ENCODE measurements at places on chromosomes 7 and 10.
A peak's percentile ranks its signal among the peaks of the same experiment; 100 is the strongest.

DNA sequence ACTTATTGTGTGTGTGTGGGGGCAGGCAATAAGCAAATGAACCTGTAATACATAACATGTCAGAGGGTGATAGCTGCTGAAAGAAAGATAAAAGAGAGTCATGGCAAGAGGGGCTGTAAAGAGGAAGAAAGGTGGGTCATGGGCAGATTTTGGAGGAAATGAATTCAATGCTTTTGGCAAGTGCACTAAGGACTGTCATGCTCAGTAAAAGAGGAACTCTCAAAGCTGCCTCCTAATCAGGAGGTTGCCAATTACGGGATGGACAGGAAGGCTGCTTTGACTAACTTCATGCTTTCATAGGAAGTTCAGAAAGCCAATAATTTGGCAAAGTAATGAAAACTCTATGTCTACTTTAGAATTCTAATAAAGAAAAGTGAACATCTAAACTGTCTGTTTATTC, 401.2 kb downstream of the SH2D4B start:
- DNase-seq: no peak

DNA sequence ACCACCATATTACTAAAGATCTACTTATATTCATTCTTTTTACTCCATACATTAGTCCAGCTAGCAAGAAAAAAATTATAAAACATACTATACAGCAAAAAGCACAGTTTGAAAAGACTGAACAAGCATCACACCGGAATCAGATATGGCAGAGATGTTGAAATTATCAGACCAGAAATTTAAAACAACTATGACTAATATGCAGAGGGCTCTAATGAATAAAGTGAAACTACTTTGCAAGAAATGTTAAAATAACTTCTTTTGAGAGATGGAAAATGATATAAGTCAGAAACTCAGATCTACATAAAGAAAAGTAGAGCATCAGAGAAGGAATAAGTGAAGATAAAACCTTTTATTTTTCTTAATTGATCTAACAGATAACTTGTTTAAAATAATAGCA, 50.9 kb downstream of the SGCE start:
- no peak for DNase-seq

- DNase-seq: no peak
Measured at GRCh38 chr10:62723375-62723774, 81.1 kb upstream of the ADO start.

- no peak for DNase-seq
Measured at GRCh38 chr7:13148548-13148947, 461.1 kb downstream of the ARL4A start.

- no peak for DNase-seq
Measured at GRCh38 chr7:99219985-99220384, 12.1 kb upstream of the KPNA7 start.

GRCh38 chr10:127349737-127350136, 153.3 kb upstream of the INSYN2A start:
- DNase-seq: no peak

DNA sequence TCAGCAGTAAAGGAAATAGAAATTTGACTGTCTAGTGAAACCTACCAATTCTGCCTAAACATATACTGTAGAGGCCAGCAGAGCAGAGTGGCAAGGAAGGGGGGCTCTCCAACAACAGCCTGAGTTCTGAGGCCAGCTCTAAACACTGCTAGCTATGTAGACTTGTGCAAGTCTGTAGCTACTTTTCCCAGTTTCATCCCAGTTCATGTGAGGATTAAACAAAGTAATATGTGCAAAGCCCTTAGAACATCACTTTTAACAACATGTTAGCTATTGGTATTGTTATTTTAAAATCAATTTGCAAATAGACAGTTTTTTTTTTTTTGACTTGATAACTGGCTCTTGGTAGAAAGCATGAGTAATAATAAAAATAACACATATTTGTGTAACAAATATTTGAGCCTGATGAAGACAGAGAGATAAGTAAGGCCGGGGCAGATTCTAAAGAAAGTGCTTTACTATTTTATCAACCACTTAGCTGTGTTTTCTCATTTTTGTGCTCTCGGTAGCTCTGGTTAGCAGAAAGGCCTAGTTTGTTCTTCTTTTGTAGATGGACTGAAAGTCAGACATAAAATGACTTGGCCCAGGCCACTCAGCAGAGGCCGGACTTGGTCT, 9.3 kb downstream of the CHST12 start:
- DNase-seq: no peak

- DNase-seq: no peak
Measured at GRCh38 chr10:132169766-132170560, 16.8 kb upstream of the DPYSL4 start.

DNA sequence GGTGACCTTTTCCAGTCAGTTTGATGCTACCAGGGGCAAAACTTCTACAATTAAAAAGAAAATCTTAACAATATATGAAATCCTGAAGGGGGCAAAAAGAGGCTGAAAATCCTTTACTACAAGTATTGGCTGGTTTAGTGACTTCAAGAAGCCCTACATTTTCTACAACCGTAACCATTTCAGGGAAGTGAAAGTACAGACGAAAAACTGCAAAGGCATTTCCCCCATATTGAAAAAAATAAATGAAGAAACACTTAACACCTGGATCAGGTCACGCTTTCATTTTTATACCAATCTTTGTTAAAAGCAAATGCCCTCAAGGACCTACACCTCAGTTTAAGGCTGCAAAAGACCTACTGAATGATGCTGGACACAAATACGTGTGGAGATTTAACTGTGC, 38.6 kb downstream of the IL6 start:
- no peak for DNase-seq

DNA sequence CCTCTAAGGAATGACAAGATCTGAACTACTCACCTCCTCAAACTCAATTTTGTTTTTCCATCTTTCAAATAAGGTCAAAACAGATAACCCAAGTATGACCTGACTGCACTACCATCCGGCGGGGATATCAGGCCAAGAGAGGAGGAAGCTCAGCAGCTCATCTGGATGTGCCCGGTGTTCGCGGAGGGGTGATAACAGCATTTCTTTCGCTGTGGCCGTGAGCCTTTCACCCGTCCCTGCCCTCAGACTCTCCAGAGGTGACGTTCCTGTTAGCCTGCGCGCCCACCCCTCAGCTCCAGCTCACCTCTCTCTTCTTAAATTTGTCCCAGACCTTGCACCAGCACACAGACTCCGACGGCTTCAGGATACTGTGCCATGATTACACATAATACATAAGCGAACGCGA, 526 bp downstream of the ZNF248 start:
- peak; percentile 0 for DNase-seq

DNA sequence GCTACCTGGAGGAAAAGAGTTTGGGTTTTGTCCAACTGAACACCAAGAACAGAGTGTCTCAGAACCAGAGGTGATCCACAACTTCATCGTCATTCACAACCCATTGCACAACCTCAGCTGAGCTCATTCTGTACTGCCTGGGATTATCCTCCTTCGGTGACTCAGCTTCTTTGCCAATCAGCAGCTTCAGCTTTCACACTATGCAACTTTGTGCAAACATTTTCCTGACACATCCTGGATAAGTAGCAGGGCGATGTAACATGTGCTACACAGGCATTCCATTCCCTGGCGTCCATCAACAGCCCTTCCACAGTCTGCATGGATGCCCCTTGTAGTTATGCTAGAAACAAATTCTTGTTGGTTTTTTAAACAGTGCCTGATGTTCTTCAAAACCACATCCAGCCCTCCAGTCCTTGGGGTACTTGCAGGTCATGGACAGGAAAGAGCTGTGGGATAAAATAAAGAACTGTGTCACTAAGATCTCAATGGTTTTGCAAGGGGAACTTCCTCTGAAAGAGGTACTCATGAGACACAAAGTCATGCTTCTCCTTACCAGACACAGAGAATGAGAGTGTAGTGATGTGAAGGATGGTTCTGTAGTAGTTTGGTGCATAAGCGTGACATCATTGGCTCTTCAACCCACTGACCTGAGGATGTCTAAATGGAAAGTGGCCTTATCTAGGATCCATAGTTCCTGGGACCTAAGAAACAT, 478.5 kb downstream of the KIF20B start:
- no peak for DNase-seq

DNA sequence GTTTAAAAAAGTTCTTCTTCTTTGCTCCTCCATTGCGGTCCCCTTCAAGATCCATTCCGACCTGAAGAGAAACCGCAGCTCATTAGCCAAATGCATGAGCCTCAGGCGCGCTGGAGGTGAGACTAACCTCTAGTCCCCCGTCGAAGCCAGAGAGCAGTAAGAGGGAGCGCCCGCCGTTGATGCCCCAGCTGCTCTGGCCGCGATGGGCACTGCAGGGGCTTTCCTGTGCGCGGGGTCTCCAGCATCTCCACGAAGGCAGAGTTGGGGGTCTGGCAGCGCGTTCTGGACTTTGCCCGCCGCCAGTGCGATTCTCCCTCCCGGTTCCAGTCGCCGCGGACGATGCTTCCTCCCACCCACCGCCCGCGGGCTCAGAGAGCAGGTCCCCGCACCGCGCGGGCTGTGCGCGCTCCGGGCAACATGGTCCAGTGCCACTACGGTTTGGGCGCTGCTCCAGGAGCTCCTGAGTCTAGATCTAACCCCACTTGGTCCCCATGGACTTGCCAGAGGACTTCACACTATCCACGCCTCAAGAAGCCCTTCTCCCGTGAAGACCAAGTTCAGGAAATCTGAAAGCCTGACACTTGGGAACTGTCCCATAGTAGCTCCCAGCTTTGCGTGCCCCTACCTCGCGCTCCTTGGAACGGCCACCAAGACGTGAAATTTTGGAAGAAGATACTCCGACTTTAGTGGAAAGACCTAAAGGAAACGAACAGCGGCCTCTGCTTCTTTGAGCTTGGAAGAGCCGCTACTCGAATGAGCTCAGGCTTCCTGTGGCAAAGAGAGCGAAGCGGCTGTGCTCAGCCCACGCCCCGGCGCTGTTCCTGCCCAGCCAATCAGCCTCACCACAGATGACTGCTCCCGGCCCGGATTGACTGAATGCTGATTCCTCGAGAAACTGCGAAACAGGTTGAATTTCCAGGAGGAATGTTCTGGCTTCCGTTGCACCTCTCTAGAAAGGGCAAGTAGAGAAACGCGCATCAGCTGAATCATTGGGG, at the start of gene ABCB1:
Gene ABCB1, minus strand, starts transcription at position 755 of the 995 bp plus-strand sequence. Its CDS starts 700 bp downstream, at position 55.
- DNase-seq: peak; percentile 46

- DNase-seq: no peak
Measured at GRCh38 chr10:21473541-21473940, 51.9 kb downstream of the SKIDA1 start.

Measured in NT2/D1 (cell line).